Activated effector memory CD4-positive, alpha-beta T cell treated with anti-CD3 and anti-CD28 coated beads, Interleukin-2, amount 50 U/mL, for 16 hours (primary cell): ENCODE measurements at places on chromosomes 12 and 14.

DNA sequence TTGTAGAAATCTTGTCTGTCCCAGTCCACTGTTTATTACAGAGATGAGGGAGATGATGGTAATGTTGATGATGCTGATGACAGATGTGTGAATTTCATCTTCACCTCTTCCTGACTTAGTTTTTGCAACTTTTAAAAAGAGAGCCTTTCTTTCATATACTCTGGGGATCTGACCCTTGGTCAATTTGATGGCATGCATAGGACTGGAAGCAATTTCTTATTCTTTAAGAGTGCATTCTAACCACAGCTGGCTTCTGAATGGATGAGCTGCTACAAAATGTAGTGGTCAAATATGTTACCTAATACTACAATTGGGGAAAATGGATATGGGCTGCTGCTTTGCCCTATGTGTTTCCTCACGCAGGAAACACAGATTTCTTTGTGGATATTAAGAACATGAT is 80.8 kb downstream of the MYRFL start:
- DNase-seq, result no peak

DNA sequence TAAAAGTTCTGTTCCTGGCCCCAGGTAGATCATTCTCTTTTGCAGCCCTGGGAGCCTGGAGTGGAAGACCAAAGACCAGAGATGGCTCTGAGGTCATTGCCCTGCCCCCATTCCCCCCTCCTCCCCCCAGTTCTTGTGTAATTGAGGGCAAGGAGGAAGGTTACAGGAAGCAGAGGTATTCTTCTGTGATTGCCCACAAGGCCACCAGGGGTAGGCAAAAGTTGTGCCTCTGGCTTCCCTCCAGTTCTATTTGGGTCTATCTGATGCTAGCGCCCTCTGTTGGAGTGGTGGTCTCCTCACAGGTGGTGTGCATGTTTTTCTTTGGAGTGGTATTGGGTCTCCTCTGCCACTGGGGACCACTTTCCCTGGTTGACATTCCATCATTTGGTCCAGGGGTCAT is 41.2 kb upstream of the CRY1 start:
- DNase-seq, result peak; percentile 65

GRCh38 chr14:80055667-80056496 is 155.4 kb downstream of the DIO2 start:
- DNase-seq, result no peak

- DNase-seq, result no peak
Observed at GRCh38 chr12:41334390-41334789, 146.3 kb downstream of the PDZRN4 start.

DNA sequence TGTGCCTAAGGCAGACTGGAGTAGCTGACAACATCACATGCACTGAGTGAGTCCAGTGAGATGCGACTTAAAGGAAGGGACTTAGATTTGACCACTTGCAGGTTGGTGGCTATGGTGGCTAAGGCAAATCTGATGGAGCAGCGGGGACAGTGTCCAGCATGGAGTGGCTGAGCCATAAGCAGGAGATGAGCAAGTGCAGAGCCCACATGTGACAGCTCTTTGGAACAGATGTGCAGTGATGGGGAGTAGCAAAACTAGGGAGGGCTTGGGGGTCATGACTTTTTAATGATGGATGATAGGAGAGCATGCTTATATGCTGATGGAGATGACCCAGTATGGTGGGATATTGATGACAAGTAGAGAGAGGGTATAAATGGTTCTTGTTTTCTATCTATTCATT is 80.2 kb downstream of the PELI2 start:
- DNase-seq, result no peak

DNA sequence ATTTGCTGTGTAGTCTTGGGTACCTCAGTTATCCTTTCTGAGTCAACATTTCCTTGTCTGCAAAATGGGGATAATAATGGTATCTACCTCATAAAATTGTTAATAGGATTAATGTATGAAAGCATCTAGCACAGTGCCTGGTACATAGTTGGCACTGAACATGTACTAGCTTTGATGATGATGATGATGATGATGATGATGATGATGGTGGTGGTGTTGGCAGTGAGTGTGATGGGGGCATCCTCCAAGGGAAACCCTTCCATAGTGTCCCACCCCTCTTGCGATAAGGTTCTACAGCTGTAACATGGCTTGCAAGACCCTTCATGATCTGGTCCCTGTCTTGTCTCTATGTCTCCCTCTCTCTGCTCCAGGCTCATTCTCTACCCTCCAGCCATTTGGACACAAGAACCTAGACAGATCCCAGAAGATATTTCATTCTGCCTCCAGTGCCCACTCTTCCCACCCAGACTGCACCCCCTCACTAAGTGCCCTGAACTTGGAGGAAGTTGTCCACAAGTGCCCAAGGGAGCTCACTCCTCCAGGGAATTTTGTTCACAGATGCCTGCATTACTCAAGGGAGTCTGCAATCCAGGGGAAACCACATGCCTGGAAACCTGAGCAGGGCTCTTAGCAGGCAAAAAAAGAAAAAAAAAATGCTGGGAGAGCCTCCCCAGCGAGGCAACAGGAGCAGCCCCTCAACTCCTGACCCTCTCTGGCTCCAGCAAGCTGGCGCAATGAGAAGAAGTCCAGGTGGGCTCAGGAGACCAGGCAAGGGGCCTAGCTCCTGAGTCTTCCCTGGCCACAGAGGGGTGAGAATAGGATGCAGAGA is 10.1 kb upstream of the BDKRB1 start:
- no peak for DNase-seq

DNA sequence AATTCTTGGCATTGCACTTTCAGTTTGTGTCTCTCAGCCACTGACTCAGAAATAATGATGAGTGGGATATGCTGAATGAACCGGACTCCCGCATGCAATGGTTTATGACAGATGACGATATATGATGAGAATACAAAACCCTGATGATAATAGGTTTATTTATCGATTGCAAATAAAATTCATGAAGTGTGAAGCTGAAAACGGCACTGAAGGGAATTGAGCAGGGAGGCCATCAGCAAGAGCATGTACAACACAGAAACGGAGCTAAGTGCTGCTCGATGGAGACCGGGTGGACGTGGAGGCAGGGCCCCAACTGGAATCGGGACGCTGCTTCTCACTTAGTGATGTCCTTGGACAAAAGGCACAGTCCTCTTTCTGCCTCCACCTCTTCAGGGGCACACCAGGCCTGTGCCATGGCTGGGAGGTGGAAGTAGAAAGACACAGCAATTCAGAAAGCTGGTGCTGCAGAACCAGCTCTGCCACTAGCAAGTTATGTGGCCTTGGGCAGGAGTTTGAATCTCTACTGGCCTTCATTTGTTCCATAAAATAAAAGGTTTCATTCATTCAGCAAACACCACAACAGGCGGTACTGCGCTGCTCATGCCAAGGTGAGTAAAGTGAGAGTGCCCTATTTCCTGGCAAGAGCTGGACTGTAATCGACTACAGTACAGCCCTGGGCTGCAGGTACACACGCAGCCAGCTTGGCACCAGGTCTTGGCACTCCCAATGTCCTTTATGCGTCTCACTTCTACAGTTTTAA is 117.0 kb downstream of the EGLN3 start:
- no peak for DNase-seq

GRCh38 chr12:29728030-29728429 is 55.7 kb downstream of the TMTC1 start:
- DNase-seq, result no peak

- no peak for DNase-seq
Observed at GRCh38 chr14:83913476-83913875, 1616.5 kb upstream of the FLRT2 start.

DNA sequence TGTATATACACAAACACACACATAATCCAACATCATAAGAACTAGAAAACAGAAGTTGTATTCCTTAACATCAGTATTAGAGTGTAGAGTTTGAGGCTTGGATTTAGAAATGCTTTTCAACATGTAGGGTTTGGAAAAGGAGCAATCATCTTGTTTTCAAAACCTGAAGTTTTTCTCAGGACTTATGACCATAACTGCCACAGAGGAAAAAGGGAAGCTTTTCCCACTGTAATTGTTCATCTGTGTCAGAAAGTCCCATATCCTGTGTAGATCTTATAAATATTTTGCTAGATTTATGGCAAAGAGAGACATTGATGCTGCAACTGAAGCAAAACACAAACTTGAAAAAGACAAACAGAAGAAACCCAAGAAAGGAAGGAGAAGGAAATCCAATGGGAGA is 115.7 kb downstream of the GRIP1 start:
- no peak for DNase-seq

- DNase-seq, result peak; percentile 84
Observed at GRCh38 chr12:110937104-110937641, 16.8 kb upstream of the MYL2 start.

- DNase-seq, result peak; percentile 75
Observed at GRCh38 chr14:70622111-70622712, 19.5 kb upstream of the TTC9 start.

DNA sequence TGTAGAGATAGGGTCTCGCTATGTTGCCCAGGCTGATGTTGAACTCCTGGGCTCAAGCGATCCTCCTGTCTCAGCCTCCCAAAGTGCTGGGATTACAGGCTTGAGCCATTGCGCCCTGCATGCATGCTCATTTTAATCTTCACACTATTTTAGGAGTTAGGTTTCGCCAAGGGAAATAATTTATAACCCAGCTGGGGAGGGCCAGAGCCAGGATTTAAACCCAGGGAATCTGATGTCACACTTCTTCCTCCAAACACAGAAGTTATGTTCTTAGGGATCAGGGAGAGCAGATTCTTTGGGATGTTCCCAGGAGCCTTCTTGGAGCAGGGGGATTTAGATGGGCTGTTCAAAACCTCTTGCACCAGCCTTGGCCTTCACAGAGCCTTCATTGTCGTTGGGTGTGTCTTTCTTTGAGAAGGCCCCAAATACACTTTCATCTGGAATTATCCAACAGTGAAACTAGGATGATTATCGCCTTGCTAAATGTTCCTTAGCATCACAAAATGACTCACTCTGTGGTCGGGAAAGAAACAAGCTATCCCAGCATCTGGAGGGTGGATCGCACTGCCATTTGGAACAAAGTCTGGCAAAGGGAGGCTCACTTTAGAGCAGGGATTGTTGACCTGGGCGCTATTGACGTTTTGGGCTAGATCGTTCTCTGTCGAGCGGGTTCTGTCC is 8.2 kb upstream of the PPP1CC start:
- no peak for DNase-seq
